IPS DF 19.7 (cell line): ENCODE measurements at places on chromosomes 3 and 15.

GRCh38 chr15:35723120-35723847 is 177.3 kb upstream of the DPH6 start:
- no peak for DNase-seq

DNA sequence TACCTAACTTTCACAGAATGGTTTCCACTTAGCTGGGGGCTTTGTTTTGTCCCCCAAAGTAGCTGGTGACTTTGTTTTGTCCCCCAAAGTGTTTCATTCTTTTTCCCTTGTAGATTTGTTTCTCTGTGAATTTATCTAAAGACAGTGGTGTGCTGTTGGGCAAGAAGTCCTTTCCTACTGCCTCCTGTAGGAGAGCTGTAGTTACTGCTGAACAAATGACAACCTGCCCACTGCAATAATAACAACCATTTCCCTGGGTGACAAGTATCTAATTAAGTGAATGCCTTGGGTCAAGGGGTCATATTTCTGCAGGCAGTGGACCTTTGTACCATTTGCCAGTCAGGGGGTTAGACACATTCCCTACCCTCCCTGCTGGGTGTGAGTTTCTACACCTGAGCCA is 125.4 kb upstream of the BFSP2 start:
- DNase-seq = no peak

GRCh38 chr3:56915966-56916586 is 114.3 kb upstream of the ARHGEF3 start:
- DNase-seq = no peak

DNA sequence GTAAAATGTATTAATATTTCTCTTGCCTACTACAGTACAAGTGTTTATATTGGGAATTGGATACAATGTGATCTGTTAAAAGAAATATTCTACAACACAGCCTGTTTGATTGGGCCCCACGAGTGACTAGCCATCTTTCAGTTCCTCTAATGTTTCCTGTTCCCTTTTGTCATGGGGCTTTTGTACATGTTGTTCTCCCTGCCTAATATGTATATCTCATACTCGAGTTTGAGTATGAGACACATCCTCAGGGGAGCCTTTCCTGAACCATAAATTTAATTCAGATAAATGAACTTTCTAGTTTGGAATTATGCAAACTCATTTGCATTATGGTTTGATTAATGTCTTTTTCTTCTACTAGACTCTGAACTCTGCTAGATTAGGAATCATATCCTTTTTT is 65.5 kb downstream of the MEF2A start:
- DNase-seq = no peak

GRCh38 chr15:82812994-82813393 is 3.6 kb downstream of the WHAMM start:
- DNase-seq = no peak
